ENCODE measurements at places on chromosomes 7 and 10. TPM values are rescaled to one million over a fixed set of nuclear protein-coding genes. Genes with fewer than 3 reads are reported as not detected.

GNAI1 gene
- 36.9 TPM for polyA plus RNA-seq

ST8SIA6 gene
- polyA plus RNA-seq = 1.6 TPM

CPA5 gene
- polyA plus RNA-seq = not detected

ACSM6 gene
- 0.65 TPM for polyA plus RNA-seq

HMX3 gene
- not detected for polyA plus RNA-seq

FAM25G gene
- not detected for polyA plus RNA-seq

PRKG1 gene
- polyA plus RNA-seq = 17.3 TPM

IL2RA gene
- not detected for polyA plus RNA-seq

All from GM23338 (cell line).